T-cell (primary cell): ENCODE measurements at places on chromosomes 4 and X.

DNA sequence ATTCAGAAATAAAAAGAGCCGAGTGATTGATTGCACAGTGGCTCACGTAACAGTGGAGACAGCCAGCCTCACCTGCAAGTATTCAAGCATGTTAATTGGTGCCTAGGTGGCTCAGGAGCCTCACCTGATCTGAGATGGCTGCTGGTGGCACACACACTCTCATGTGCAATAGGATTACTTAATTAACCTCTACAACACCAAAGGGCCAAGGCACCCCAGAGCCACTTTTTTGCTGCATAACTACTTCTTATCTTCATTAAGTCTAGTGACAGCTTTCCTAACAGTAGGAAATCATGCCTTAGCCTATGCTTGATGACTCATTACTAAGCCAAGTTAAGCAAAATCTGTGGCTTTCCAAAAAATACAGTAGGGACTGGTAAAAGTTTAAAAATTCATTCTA, 117.3 kb upstream of the NOCT start:
- no peak for DNase-seq

- DNase-seq, result no peak
Observed at GRCh38 chr4:148649652-148650331, 207.6 kb upstream of the NR3C2 start.

- no peak for DNase-seq
Observed at GRCh38 chr4:36043901-36044300, 200.4 kb downstream of the ARAP2 start.

DNA sequence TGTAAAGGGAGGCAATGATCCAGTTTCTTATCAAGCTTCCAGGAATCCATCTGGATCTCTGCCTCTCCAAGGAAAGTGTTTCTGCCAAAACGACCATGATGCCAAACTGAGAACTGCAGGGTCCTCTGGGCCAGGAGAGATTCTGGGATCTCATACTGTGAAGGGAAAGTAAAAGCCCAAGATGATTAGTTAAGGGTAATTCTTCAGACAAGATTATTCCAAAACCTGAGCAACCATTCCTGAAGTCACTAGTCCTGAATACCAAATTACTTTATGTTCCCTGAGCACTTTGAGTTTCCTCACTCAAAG, 42.0 kb downstream of the SRPX2 start:
- DNase-seq, result no peak

DNA sequence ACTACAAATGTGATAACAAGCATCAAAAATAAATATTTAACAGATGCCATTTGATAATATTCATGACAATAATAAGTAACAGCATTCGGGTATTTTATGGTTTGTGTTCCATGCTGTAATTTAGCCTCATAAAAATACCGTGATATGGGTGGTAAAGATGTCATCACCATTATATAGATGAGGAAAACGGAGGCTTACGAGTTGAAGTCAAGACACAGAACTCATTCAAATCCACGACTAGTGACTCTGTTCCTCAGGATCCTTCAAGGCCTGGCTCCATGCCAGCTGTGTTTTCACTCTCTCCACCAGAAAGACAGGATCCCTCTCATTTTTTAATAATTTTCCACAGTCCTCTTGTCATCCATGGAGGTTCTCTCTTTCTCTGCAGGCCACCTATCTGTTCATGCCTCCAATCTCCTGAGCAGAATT, 94.5 kb downstream of the APBB2 start:
- no peak for DNase-seq

DNA sequence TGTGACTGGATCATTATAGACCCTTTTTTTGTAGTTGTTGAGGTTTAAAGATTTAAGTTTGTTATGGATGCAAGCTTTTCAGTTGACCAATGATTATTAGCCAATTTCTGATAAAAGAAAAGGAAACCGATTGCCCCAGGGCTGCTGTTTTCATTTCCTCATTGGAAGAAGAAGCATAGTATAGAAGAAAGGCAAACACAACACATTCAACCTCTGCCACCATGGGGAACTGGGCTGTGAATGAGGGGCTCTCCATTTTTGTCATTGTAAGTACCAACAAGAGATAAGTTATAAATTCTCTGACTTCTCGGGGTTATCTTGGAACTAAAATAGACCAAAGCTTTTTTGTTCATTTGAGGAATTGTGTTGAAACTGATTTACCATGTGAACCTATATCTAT, at the start of gene CYBB:
Gene CYBB (plus strand): TSS at position 203 of the 400 bp plus-strand sequence. CDS start 19 bp downstream, at position 222.
- no peak for DNase-seq

DNA sequence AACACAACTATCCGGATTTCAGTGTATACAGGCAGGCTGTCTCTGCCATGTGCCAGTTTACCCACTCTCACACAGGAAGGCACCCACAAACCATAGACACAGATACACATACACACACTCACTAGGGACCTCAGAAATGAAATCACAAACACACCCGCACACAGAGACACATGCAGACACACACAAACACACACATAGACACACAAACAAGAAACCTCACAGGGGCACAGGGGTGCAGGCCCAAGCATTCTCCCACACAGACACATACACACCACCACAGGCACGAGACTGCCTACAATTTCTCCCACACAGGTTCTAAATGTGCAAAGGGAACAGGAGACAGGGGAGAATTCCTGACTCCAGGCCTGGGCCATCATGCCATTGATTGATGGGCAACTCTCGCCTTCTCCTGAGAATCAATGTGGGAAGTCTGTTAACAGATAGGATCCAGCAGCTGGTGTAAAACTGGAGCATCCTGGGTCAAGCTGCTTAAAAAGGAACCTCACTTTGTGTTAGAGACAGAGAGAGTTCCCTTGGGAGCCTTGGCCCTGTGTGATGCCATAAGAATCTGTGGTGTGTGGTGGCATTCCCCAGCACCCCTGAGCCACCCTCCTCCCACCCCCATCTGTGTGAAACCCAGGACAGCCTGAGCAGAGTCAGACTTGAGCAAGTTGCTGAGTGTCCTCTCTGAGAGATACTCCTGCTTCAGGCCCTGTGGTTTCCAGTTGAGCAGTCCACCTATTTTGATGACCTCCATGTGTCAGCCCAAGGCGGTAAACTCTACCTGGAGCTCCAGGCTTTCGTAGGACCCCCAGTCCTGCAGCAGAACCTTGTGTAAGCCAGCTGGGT, 33.9 kb downstream of the NBDY start:
- DNase-seq, result no peak

DNA sequence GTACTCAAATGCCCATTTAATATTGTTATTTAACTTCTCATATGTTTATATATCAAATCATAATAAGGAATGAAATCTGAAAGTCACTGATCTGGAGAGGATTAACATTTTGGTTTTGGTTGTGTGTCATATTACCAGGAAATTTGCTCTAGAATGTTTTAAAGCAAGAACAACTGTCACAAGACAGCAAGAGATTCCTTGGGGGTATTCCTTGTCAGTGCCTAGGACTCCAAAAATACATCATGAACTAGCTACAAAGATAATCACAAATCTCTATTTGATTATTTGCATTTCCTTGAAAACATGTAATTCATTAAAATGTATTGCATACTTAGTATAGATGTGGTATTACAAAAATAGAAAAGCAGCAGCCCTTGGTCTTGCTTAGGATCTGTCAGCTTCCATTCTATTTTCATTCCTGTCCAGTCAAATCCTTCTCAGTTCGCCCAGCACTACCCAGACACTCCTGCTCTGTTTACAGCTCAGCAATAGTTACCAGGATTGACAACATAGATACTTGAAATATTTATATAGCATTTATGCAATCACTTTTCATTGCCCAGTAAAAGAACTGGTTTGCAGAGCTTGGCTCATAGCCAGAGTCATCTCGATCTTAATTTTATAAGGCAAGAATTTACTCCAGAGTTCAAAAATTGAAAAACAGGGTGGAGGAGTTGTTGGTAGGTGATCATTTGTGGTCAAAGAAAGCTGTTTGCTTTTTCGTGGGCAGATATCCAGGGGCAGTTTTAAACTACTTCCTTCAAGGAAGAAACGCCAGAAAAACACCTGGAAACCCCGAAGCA, 9.2 kb upstream of the BMP3 start:
- no peak for DNase-seq

DNA sequence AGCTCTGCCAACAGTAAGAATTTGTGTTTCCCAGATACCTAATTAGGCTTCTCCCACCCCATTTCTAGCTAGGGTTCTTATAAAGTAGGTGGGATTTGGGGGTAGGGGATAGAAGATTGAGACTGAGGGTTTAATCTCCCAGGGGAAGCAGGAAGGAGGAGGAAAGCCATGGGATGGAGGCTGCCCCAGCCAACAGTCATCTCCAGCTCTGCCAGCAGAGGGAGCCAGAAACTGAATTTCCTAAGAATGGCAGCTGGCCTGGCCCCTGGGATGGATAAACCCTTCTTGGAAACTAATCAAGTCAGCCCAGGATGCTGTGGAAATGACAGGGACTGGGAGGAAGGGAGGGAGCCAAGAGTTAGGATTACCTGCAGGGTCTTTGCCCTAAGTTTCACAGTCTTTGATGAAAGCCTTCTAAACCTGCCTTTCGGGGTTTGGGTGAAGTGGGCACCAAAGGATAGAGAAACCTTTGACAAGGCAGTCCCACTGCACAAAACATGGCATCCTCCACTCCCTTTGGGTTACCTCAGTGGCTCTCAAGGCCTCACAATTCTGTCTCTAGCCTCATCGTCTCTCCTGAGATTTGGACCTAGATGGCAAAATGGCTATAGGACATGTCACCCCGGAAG, 6.7 kb upstream of the ERCC6L start:
- no peak for DNase-seq

- no peak for DNase-seq
Observed at GRCh38 chr4:53021754-53022512, 159.8 kb downstream of the RASL11B start.

GRCh38 chrX:47585273-47585672, 3.0 kb downstream of the TIMP1 start:
- DNase-seq, result no peak

- DNase-seq, result no peak
Observed at GRCh38 chr4:126071346-126072333, 756.9 kb downstream of the FAT4 start.

- DNase-seq, result no peak
Observed at GRCh38 chr4:127732623-127733328, 2.6 kb downstream of the SLC25A31 start.

- DNase-seq, result no peak
Observed at GRCh38 chr4:13289391-13289790, 194.7 kb downstream of the RAB28 start.
